ENCODE measurements at places on chromosomes 2 and 18.

- peak; percentile 42 for DNase-seq
Observed at GRCh38 chr2:120520929-120521912, 175.3 kb downstream of the INHBB start.

- DNase-seq, result no peak
Observed at GRCh38 chr18:58309610-58310239, 265.7 kb downstream of the NEDD4L start.

- no peak for DNase-seq
Observed at GRCh38 chr2:127034883-127035611, 71.9 kb downstream of the BIN1 start.

DNA sequence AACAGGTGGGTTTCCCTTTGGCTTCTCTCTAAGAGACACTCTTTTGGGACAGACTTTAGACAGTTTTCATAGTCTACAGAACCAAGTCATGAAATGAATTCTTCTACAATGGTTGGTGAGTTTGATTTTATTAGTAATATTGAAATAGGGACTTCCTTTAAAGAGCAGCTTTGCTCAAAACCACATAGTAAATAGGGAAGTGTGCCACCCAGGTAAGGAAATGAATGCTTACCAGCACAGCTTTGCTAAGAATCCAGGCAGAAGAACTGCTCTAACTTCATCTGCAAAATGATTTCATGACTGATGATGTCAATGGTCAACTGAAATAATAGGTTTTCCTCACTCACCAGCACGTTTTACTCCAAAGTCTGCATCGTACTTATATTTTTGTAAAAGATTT is 89.2 kb downstream of the NYAP2 start:
- no peak for DNase-seq

DNA sequence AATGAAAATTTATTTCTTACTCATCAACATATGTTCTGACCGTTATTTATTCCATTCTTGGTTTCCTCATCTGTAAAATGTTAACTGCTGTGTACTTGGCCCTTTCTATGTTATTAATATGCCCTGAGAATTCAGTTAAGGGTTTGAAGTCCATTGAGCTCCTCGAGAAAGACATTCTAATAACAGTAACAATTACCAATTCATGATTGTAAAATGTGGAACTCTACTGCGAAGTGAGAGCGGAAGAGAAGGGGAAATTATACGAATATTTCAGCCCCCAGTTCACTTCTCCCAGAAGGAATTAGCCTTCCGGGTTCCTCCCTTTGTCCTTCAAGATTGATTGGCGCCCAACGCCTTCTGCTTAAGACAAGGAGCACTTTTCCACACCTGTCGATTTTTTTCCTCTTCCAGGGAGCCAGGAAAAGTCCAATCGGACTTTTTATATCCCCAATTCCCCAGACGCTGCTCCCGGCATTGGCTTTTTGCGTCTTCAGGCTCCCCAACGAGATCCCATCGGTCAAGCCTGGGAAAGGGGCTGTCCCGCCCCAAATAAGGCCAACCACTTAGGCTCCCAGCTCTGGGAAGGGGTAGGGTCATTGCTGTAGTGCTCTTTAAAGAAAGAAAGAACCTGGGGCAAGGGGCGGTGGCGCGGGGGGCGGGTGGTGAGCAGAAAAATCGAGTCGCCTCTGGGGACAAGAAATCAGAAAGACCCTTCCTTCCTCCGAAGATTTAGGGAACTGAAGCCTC is 1.6 kb downstream of the DSC2 start:
- DNase-seq, result peak; percentile 17

GRCh38 chr2:241351640-241352031 is 4.4 kb upstream of the FARP2 start:
- DNase-seq, result no peak
